Hypothalamus (tissue), 51 donors: ENCODE measurements at places on chromosomes 1 and 21.

DNA sequence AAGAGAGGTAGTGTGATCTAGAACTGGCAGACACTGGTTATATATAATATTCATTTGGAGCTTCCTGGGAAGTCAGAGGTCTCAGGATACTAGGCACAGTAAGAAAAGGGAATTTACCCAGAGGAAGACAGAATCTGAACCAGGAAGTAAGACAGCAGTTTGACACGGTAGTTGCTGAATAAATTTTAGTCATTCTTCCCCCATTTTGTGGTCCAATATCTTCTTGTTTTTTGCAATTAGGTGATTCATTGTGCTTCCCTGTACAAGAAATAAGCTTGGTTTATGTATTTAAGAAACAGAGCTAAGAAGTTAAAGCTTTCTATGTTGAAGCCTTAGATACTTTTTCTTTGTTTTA is 1.3 kb downstream of the TMEM167B start:
- DNase-seq = no peak

DNA sequence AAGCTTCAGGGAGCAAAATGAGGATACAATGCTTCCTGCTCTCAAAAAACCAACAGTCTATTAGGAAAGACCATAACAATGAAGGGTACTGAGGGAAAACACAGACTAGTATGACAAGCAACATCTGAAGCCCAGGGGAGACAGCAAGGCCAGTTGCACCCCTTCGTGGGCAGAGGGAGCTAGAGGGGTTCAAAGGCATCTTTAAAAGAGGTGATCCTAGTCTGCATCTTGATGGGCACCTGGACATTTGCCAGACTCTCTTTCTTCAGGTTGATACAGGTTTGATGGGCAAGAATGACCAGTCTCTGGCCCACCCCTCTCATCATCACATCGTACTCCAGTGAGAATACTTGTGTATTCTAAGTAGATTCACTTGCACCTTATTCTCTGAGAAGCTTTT is 177.7 kb downstream of the VAV3 start:
- no peak for DNase-seq

DNA sequence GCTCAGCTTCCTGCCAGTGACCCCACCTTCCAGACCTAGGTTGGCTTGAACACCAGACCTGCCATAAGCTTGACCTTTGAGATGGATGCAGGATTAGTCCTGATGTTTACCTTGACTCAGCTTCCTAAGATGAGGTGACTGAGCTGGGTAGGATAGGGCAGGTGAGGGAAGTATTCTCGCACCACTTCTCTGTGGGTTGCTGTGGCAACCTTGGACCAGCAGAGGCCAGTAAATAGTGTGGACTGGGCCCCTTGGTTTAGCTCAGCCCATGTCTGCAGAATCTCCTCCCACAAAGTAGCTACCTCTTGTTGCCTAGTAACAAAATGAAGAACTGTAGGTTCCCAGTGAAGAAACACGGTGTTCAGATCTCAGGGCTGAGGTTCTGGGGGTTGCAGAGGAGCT is 8.4 kb downstream of the RPS6KA1 start:
- DNase-seq = peak; percentile 32

- no peak for DNase-seq
Measured at GRCh38 chr1:78536427-78536826, 45.7 kb downstream of the PTGFR start.

- no peak for DNase-seq
Measured at GRCh38 chr1:205074513-205074912, 9.7 kb downstream of the TMEM81 start.

DNA sequence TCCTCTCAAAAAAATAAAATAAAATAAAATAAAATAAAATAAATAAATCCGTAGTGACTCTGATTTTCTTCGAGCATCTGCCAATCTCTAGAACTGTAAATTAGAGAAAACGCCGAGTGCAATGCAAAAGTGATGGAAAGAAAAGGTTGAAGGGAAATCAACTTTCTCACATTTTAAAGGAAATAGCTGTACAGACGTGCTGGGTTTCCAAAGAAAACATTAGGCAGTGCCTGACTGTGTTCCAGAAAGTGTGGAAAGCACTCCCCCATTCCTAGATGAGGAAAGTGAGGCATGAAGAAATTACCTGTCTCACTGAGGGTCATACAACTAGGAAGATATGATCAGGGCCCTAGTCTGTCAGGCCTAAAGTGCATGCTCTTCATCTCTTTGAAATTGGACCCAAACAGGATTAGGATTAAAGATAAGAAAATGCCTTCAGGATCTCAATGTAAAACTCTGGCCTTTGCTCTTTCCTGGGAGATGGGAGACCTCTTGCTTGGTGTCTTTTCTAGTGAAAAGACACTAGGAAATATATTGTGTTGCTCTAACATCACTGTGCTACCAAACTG is 1.8 kb upstream of the PTPN14 start:
- DNase-seq = no peak

DNA sequence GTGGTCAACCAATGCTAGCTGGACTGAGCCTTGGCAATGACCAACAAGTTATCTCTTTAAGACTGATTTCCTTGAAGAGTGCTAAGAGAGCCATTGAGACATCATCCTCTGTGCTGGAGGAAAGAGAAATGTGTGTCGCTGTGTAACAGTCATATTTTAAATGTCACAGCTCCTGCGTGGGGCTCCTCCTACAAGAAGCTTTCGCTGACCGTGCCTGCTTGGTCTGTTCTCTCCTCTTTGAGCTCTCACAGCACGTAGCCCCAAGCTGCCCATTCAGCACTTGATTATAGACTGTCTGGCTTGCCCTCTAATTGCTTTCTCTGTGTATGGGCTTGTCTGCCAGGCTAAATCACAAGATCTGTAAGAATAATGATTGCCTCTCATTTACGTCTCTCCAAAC is 221.3 kb downstream of the FOXD2 start:
- DNase-seq = peak; percentile 5

DNA sequence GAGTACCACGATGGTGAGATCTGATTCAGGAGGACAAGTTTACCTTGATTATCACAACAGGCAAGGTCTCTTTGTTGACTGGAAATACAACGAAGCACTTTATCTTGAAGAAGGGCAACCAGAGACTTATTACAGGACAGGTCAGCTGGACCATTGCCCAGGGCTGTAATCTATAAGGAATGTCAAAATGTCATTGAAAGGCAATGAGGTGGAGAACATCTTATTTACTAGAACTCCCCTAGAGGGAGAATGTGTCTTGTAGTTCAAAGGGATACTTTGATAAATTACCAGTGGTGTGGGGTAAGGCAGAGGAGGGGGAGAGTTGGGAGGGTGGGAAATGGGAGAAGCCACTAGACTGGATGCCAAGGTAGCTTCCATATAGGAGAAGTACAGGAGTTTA is 212.3 kb downstream of the NCAM2 start:
- DNase-seq = no peak

GRCh38 chr21:43306911-43307676 is 119.8 kb downstream of the SIK1 start:
- DNase-seq = no peak

- peak; percentile 45 for DNase-seq
Measured at GRCh38 chr1:181424786-181425403, 58.4 kb upstream of the CACNA1E start.

GRCh38 chr1:187641015-187641414 is 812.3 kb downstream of the PLA2G4A start:
- no peak for DNase-seq

DNA sequence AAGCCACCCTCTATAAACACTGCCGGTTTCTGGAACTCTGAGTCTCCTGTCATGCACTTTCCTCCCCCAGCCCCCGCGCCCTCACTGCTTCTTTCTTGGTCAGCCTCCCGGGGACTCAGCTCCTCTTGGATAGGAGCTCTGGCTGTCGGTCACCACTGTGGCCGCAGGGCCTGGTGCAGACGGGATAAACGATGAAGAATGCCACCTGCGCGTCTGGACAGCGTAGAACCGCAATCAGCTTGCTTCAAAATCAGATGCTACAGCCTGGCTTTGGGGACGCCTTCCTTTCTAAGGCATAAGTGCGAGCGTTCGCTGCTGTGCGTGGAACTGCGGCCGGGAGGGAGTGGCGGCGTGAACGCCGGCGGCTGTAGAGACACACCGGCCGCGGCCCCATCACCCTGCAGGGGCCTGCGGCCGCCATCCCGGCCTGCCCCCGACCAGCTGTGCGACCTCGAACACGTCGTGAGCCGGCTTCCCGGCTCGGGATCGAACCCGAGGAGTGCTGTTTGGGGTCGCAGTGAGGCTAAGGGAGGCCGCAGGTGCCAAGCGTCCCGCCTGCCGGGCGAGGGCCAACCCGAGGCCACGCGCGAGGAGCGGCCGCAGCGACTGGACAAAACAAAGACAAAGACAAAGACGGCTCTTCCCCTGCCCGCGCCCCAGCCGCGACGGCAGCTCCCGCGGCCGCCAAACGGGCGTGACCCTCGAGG is 688 bp downstream of the PTTG1IP start:
- no peak for DNase-seq

GRCh38 chr1:57623039-57623790 is 199.4 kb upstream of the DAB1 start:
- DNase-seq = no peak

- DNase-seq = peak; percentile 58
Measured at GRCh38 chr1:201648066-201648906, 109.4 kb downstream of the NAV1 start.

- DNase-seq = no peak
Measured at GRCh38 chr1:197884173-197884572, 18.3 kb upstream of the C1orf53 start.

- peak; percentile 55 for DNase-seq
Measured at GRCh38 chr1:116020668-116021272, 44.5 kb downstream of the SLC22A15 start.

DNA sequence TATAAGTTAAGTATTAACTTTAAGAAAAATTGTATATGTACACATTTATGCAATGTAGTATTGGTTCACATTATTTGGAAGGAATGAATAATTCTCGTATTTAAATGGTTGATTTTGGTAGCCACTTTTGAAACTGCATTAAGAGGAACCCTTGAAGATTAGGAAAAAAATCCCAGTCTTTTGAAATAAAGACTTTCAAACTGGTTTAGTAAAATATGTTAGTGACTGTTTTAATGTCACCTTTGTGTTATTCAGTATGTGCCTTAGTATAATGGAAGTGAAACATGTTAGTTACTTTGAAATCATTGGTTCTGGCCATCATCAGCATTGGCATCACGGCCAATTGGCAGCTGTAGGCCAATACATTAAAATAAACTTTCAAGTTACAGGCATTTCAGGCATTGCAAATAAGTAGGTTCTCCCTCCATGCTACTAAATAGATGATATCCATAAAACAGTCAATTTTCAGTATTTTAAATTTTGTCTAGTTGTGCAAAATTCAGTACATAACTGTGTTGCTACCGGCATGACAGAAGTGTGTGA is 4.4 kb downstream of the MIER1 start:
- no peak for DNase-seq
